Stimulated activated CD4-positive, alpha-beta T cell treated with anti-CD3 and anti-CD28 coated beads, Interleukin-2, amount 100 ng/mL, for 4 hours (primary cell): ENCODE measurements at places on chromosomes 12 and 14.
A peak's percentile ranks its signal among the peaks of the same experiment; 100 is the strongest.

- DNase-seq, result no peak
These were observed 66.1 kb upstream of the GRIP1 start for GRCh38 chr12:66744956-66745383.

GRCh38 chr12:124655698-124656516, 88.5 kb upstream of the NCOR2 start:
- no peak for DNase-seq

- no peak for DNase-seq
These were observed 27.1 kb upstream of the COL2A1 start for GRCh38 chr12:48031135-48031960.

GRCh38 chr14:28673056-28673455, 93.5 kb upstream of the FOXG1 start:
- DNase-seq, result no peak

GRCh38 chr12:131209082-131210070, 255.7 kb downstream of the ADGRD1 start:
- DNase-seq, result no peak

DNA sequence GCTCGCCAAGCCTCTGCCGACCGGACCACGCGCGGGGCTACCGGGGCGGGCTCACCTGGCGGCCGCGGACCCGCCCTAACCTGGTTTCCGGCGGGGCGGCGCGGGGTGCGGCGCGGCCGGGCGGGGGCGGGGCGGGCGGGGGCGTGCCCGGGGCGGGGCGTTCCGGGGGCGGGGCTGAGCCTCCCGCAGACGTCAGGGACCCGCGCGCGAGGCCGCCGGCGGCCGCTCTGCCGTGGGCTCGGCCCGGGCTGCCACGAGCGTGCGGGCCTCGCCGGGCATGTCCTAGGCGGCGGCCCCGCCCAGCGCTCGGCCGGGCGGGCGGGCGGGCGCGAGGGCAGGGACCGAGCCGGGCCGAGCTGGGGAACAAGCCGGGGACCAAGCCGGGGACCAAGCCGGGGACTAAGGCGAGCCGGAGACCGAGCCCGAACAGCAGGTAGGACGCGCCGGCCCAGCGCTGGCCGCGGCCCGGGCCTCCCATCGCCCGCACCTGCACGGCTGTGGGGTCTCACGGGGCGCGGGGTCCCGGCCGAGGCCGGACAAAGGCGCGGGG, at the start of gene CEP170B:
Gene CEP170B, plus strand, starts transcription at position 188 of the 550 bp plus-strand sequence. CDS start 3,183 bp downstream, outside the sequence.
- DNase-seq, result peak; percentile 15

DNA sequence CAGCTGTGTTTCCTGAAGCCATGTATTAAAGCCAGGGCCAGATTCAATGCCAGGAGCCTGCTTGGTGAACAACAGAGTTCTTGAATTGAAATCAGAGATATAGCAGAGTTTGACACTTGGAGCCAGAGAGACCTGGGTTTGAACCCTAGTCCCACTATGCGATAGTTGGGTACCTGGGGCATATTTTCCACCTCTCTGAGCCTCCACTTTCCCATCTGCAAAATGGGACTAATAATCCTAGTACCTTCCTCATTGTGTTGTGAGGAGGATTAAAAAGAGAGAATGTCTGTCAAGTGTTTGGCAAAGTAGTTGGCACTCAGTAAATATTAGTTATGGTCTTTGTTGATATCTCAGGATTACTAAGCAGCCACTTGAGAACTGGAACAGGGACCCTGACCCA, 6.0 kb upstream of the HRK start:
- no peak for DNase-seq
